Putamen (tissue), 1 donor: ENCODE measurements at places on chromosomes 11 and 22.

- no peak for DNase-seq
Observed at GRCh38 chr11:118448294-118448693, 12.0 kb downstream of the KMT2A start.

DNA sequence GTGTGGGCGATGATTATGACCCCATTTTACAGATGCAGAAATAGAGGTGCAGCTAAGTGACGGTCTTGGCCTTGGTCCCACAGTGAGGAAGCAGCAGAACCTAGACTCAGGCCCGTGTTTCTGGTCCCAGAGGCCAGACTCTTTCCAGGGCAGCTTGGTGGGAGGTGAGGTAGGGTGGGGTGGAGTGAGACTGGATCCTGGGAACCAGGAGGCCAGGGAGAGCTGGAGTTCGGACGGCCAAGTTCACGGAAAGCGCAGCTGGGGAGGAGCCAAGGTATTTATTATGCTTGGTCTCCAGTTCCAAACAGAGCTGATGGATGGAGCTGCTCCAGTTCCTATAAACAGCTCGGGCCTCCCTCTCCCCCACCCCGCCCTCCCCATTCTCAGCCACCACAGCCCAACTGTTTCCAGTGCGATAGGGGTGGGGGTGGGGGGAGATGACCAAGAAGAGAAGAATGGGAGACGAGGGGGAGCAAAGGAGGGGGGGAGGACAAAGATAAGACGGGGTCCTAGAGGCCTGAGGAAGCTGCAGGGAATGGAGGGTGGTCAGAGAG is 16.2 kb downstream of the LRRC32 start:
- DNase-seq, result no peak

- DNase-seq, result no peak
Observed at GRCh38 chr11:87030458-87031054, 7.2 kb upstream of the TMEM135 start.

GRCh38 chr22:37782340-37783168 is 25.2 kb upstream of the GCAT start:
- no peak for DNase-seq

DNA sequence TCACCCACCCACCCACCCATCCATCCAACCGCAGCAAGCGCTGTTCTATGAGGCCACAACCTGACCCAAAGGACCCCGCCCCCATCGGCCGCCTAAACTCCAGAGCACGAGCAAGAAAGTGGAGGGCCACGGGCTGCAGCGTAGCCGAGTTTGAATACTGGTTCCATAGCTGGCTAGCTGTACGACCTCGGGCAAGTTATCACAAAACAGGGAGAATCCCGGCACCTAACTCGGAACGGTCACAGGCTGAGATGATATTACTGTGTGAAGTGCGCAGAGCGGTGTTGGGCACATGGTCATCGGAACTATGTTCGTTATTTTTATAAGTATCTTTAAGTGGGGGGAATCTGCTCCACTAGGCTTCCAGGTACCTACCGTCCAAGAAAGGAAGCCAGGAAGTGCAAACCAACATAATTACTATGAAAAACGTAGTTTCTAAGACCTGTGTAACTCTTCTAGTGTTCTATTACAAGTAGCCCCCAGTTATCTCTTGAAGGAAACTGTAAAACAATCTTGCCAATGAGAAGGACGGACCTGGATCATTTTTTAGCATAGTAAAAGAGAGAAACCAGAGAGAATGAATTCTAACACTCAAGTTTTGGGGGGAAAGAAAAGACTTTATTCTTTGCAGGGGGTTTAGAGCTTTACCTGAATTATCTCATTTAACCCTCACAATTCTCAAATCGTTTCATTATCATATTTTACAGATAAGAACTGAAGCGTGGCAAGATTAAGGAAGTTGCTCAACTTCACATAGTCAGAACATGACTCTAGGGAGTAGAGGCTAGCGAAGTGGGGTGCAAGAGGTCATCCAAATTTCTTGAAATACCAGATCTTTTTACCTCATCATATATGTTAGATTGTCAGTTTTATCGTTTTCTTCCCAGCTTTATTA is 663 bp upstream of the BUD13 start:
- DNase-seq, result no peak

DNA sequence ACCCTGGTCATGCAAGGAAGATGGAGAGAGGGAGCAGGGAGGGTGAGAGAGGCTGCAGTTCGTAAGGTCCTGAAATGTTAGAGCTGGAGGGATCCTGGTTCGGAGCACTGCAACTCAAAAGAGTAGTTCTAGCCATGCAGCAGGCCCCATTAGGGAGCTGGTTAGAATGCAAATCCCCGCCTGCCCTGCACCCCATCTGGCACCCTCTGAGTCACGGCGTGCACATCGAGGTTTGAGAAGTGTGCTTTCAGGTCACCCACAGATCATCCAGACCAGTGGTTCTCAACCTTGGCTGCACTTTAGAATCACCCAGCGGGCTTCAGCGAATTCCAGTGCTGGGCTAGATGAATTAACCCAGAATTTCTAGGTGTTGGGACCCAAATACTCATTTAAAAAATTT is 48.2 kb downstream of the ST3GAL4 start:
- no peak for DNase-seq

DNA sequence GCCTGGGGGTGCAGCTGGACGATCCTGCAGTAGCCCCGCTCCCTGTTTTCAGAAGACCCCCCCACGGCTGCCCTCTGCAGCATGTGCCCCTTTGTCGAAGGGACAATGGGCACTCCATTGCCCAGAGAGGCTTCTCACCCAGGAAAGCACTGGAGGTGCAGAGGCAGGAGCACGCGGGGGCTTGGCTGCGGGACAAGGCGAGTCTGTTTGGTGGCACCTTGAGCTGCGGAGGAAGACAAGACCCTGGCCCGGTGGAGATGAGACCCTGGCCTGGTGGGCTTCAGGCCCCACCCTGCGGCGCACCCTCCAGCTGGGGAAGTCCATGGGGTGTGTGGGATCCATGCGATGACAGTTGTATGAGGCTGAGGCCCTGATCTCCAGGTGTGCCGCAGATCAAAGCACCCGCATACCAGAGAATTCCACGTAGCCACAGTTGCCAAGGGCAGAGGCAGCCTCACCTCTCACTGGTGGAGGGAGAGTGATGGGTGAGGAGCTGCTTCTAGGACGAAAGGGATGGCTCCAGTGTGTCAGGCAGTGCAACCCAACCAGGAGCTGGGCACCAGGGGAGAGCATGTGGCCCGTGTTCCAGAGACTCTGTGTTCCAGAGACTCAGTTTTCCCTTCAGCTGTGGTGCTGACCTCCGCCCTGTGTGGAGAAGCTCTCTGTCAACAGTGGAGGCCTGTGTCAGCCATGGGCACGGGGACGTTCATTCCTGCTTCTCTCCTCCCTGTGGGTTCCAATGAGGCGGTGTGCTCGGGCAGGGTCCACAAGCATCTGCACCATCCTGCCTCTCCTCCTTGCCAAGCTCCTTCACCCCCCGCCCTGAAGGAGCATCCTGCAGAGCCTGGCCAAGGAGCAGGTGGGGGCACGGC is 10.0 kb downstream of the TBX1 start:
- no peak for DNase-seq

- no peak for DNase-seq
Observed at GRCh38 chr11:114050258-114050927, 9.1 kb upstream of the ZBTB16 start.
